ENCODE measurements at places on chromosomes 13 and 19.

DNA sequence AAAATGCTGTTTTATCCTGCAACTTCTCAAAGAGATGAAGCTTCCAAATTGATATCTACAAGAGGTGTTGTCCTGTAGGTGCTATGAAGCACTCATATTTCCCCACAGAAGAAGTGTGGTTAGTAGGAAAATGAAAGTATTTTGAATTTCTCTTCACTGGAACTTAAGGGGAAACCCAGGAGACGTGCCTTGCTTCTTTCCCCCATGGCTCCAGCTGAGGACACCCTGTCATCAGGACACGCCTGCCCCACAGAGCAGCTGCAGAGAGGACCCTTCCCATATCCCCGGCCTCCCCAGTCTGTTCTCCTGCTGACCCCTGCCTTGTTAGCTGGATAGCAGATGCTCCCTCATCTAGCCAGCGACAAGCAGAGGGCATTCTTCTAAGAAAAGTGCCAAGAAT lies 371.3 kb downstream of the COG6 start:
- no peak for DNase-seq

- no peak for DNase-seq
Measured at GRCh38 chr13:21328836-21329477, 130.1 kb downstream of the ZDHHC20 start.

GRCh38 chr19:47730521-47730889 lies 14.8 kb upstream of the NOP53 start:
- DNase-seq, result no peak

DNA sequence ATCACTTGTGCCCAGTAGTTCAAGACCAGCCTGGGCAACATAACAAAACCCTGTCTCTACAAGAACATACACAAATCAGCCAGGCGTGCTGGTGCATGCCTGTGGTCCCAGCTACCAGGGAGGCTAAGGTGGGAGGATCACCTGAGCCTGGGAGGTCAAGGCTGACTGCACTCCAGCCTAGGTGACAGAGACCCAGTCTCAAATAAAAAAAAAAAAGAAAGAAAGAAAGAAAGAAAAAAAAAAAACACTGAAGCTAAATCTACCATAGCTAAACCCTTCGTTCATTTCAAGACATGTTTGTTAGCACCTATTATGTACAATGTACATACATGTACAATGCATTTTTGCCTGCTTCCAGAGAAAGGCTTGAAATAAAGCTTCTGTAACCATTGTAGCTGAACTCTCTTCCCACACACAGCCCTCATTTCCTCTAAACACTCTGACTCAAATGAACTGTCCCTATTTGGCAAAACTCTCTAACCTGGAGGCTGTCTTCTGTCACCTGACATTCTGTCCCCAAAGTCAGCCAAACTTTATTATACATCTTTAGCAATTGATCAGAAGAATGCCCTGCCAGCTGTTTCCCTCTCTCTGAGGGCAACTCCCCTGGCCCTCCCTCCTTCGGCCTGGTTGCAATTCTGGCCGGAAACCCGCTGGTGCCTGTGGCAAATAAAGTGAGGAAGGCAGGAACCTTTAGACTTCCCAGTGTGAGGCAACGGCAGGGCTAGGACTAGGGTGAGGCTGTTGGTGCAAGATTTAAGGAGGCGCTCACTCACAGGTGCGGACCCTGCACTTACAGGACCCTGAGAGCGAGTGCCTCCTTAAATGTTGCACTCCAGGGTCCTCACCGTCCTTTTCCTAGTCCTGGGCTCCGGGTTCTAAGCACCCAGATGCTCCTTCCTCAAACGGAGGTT lies 1.8 kb downstream of the ETHE1 start:
- no peak for DNase-seq

DNA sequence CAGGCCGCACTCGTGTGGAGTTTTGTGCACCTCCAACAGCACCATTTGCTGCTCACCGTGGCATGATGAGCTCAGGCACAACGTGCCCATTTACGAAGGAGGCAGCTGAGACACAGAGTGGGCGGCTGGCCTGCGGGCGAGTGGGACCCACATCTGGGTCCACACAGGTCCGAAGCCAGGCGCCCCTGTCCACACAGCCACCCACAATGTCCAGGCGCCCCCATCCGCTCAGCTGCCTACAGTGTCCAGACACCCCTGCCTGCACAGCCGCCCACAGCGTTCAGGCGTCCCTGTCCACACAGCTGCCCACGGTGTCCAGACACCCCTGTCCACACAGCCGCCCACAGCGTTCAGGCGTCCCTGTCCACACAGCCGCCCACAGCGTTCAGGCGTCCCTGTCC lies 42.5 kb upstream of the F7 start:
- DNase-seq, result no peak

GRCh38 chr13:74796157-74796556 lies 662.0 kb upstream of the KLF12 start:
- DNase-seq, result no peak

DNA sequence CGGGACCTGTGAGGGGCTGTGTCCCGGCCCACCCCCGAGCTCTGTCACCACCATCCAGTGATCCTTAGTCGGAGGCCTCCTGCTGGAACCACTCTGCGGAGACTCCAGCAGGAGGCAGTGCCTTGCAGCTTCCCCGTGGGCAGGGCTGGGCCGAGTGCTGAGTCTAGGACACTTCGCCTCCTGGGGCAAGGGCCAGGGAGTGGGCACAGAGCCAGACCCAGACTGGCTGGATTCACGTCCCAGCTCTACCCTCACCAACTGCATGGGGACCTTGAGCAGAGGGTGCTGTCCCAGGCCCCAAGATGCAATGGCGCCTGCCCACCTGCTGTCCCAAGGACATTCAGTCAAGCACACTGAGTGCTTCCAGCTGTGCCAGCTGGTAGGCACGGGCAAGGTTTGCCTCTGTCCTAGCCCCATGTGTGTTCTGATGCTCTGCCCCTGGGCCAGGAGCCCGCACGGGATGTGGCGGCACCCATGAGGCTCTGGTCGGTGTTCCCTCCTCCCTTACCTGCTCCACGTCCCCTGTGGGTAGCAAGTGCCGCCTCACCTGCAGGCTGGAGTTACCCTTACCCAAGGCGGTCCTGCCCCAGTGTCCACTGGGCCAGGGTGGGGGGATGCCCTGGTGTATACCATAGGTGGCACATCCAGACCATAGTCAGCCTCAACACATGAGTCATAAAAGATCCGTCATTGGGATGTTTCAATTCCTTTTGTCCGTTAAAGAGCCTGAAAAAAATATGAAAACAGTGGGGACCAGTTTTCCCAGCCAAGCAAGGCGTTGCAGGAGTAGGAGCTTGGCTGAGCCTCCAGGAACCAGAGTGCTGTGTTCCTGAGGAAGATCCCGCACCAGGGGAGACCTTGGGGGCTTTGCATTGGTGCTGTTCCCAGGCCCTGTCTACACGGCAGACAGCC lies 7.4 kb downstream of the FZR1 start:
- DNase-seq, result no peak

DNA sequence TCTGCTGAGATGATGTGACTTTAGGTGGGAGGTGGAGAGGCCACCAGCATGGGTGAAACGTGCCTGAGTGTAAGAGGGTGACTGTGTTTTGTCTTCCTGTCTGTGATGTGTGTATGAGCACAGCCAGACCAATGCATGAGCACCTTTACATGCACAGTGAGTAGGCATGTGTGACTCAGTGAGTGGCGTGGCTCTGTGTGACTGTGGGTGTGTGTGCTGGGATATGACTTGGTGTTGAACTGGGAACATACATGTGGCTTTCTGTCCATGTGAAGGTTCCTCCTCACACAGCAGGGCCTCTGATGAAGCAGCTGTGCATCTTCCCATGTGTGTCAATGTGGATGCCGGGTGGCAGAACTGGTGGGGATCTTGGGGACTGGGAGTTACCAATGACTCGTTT lies 19.9 kb upstream of the LGALS13 start:
- no peak for DNase-seq

DNA sequence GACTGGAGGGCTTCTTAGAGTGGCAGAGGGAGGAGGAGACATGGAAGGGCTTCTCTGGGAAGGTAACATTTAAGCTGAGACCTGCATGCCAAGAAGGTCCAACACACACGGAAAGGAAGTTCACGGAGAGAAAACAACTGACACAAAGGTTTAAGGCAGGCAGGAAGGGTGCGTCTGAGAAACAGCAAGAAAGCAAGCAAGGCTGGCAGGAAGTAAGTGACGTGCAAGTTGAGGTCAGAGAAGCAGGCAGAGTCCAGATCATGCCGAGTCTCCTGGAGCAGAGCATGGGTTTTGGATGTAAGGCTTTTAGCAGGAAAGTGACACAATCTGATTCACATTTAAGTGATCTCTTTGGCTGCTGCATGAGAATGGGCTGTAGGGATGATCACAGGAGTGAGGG lies 60.5 kb downstream of the ATP7B start:
- no peak for DNase-seq

GRCh38 chr13:77213644-77214043 lies 113.2 kb downstream of the MYCBP2 start:
- no peak for DNase-seq

- no peak for DNase-seq
Measured at GRCh38 chr13:24071016-24071415, 89.5 kb upstream of the SPATA13 start.

DNA sequence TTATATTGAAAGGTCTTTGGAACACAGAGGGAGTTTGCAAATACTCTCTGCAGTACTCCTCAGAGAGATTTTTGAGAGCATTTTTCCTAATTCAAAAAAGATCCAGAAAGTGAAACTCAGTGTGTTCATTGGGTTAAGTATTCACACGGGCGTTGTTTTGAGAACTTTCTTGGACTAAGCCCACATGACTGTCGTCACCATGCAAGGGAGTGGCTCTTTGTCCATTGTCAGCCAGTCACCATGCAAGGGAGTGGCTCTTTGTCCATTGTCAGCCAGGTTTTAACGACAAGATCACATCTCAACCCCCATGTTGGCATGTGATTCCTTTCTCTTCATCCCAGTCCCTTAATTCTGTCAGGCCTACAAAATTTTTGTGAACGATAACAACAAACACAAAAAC lies 81.2 kb upstream of the STK24 start:
- no peak for DNase-seq

DNA sequence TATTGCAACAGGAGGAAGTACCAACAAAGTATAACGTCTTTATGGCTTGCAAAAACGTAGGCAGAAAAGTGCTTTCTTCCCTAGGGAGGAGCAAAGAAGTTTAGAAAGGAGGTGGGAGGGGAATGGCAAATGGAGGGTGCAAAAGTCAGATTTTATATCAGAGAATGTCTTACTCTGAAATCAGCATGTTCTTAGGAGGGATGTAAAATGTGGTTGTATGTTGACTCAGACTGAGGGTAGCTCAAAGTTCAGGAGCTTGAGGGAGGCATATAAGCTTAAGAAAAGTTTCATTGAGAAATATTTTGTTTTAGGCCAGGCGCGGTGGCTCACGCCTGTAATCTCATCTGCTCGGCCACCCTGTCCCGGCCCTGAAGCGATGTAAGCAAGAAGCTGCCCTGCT lies 1.7 kb downstream of the ZNF90 start:
- DNase-seq, result no peak

DNA sequence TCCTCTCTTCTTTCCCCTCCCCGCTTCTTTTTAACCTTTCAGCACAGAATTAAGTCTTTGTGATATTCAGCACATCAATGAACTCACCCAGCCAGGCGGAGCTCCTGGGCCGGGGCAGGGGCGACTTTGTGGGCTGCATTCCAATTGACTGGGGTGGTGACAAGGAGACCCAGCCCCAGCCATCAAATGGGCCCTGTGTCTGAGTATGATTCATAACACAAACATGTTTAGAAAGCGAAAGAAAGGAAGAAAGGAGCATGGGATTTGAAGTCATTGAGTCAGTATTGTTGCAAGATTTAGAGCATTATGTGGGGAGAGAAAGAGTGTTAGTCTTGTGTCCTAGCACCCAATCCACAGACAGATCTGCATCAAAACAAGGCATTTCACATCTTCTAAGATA lies 185.3 kb downstream of the LHFPL6 start:
- no peak for DNase-seq

Measured in right renal cortex interstitium (tissue), 3 donors.